ENCODE measurements at places on chromosomes 13 and 19. TPM values are rescaled to one million over a fixed set of nuclear protein-coding genes. Genes with fewer than 3 reads are reported as not detected.

The COL5A3 gene
- 80.9 TPM for total RNA-seq

DNA sequence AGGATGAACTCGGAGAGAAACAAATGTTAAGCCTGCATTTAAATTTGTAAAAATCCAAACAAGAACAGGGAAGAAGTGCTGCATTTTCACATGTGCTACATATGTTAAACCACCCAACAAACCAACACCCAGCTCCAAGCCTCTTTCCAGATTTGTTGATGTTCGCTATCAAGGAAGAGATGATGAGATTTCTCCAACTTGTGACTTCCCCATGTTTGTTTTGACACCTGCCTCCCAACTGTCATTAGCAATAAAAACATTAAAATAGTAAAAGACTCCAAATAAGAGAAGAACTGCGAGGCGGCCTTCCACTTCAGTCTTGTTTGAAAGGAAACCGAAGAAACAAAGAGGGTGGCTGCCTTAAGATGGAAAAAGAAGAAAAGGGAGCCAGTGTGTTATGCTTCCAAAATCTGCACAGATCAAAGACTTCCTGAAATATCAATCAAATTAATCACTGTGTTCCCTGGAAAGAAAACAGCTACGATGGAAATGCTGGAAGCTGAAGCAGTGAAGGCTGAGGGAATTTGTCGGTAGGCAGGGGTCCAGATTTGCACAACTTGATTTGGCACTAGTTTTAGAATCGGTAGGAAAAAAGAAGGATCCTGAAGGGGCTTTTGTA lies 14.0 kb upstream of the GGACT start:
- no peak for DNase-seq
- H3K27ac ChIP-seq, result no peak overlapping the region
- H3K36me3 ChIP-seq, result peaks cover 20% of the 10 kb centered on the region
- H3K27me3 ChIP-seq, result no peaks in the 10 kb centered on the region
- no peak overlapping the region for H3K4me3 ChIP-seq

The ZNF880 gene
- 4.6 TPM for total RNA-seq

DNA sequence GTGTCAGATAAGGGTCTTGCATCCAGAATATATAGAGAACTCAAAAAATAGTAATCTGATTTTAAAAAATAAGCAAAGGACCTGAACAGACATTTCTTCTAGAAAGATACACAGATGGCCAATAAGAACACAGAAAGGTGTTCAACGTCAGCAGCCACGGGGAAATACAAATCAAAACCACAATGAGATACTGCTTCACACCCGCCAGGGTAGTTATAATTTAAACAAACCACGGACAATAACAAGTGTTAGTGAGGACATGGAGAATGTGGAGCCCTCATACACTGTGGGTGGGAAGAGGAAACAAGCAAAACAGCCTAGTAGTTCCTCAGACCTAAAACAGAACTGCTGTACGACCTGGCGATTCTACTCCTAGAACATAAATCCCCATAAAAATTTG lies 26.7 kb upstream of the NAPA start:
- H3K4me1 ChIP-seq, result peaks cover 2% of the 10 kb centered on the region
- H3K36me3 ChIP-seq, result no peaks in the 10 kb centered on the region
- H3K4me3 ChIP-seq, result no peak overlapping the region
- H3K27ac ChIP-seq, result no peak overlapping the region
- peaks cover 12% of the 10 kb centered on the region for H3K27me3 ChIP-seq

- no peak overlapping the region for H3K27ac ChIP-seq
- H3K36me3 ChIP-seq, result no peaks in the 10 kb centered on the region
Observed at GRCh38 chr13:45681113-45681512, 21.0 kb upstream of the CBY2 start.

DNA sequence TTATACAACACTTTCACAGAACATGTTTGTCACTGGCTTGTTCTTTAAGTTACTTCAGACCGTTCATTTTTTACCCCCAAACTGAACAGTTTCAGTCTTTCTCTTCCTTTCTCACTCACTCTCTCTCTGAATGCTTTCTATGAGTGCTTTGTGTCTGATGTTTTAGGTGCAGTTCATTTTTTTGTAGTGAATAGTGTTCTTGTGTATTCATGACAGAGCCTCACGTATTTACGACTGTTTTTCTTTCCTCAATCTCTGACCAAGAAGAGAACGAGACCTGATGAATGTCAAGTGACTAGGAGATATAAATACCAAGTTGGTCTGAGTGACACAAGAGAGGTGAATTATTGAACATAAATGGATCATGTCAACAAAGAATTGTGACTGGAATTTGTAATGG lies 1525.0 kb upstream of the MIR17HG start:
- H3K27me3 ChIP-seq, result no peaks in the 10 kb centered on the region
- H3K36me3 ChIP-seq, result no peaks in the 10 kb centered on the region
- no peak overlapping the region for H3K4me3 ChIP-seq
- no peaks in the 10 kb centered on the region for H3K4me1 ChIP-seq

- H3K27me3 ChIP-seq, result peaks cover 12% of the 10 kb centered on the region
- no peak overlapping the region for H3K4me3 ChIP-seq
- peaks cover 17% of the 10 kb centered on the region for H3K4me1 ChIP-seq
Observed at GRCh38 chr13:44096901-44097300, 217.2 kb downstream of the LACC1 start.

The SHISA2 gene
- total RNA-seq, result 128 TPM

GRCh38 chr13:77430377-77430951 lies 103.6 kb upstream of the MYCBP2 start:
- H3K4me1 ChIP-seq, result no peaks in the 10 kb centered on the region
- DNase-seq, result no peak
- peaks cover 18% of the 10 kb centered on the region for H3K27me3 ChIP-seq
- no peak overlapping the region for H3K4me3 ChIP-seq
- no peaks in the 10 kb centered on the region for H3K36me3 ChIP-seq

DNA sequence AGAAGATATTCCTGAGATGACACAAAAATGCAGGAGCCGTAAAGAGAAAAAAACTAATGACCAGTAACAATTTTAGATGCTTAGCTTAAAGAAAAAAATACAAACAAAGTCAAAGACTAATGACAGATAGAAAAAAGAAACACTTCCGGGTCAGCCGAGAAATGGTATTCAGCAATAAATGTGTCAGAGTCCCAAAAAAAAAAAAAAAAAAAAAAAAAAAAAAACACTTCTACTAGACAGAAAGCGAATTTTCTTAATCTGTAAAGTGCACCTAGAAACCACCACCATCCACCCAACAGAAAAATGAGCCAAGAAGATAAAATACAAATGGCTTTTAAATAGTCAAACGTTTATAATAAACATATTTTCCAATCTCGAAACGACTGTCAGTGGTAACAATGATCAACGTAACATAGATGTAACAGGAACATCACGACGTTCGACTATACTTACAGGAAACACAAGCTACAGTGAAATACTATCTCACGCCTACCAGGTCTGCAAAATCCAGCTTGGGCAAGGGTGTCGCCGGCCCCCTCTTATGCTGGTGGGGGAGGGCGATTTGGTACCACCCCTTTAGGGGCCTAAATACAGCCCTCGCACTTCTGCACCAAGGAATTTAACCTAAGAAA lies 10.6 kb downstream of the ABHD17A start:
- peaks cover 22% of the 10 kb centered on the region for H3K4me1 ChIP-seq
- DNase-seq, result no peak
- H3K27me3 ChIP-seq, result no peaks in the 10 kb centered on the region
- H3K36me3 ChIP-seq, result no peaks in the 10 kb centered on the region
- peak overlapping the region; percentile 91 for H3K27ac ChIP-seq

The LGALS14 gene
- total RNA-seq, result not detected

The MBD3L2 gene
- not detected for total RNA-seq

- H3K4me1 ChIP-seq, result peaks cover 22% of the 10 kb centered on the region
- peaks cover 3% of the 10 kb centered on the region for H3K36me3 ChIP-seq
- no peak overlapping the region for H3K27ac ChIP-seq
- DNase-seq, result no peak
Observed at GRCh38 chr13:21546372-21546771, 57.6 kb downstream of the MICU2 start.

DNA sequence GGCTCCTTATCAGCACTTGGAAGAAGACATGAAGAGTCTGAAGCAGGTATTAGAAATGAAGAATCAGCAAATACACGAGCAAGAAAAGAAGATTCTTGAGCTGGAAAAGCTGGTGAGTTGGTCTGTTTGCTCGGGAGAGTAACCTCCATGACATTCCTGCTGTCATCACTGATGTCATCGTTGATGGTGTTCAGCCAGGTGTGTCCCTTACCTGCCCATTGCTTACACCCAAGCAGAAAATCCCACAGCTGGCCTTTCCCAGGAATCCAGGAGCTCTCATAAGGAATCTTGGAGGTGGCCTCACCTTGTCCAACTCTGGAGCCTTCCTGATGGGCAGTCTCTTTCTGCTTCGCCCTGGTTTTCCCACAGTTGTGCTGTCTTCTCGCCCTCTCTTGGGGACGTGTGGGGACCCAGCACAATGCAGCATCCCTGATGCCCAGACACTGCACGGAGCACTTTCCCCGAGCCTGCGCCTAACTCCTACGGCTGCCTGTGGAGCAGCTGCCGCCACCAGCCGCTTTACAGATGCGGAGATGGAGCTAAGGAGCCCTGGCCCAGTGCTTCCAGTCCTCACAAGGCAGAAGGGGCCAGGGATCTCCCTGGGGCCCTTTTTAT lies 97.0 kb downstream of the SLC7A1 start:
- peaks cover 2% of the 10 kb centered on the region for H3K27me3 ChIP-seq
- DNase-seq, result no peak
- H3K4me1 ChIP-seq, result peaks cover 31% of the 10 kb centered on the region
- no peaks in the 10 kb centered on the region for H3K36me3 ChIP-seq
- H3K27ac ChIP-seq, result no peak overlapping the region

The RUVBL2 gene
- total RNA-seq, result 61.2 TPM

The PROZ gene
- not detected for total RNA-seq

The ZNF610 gene
- 3.8 TPM for total RNA-seq

The LYPD3 gene
- 0.27 TPM for total RNA-seq

DNA sequence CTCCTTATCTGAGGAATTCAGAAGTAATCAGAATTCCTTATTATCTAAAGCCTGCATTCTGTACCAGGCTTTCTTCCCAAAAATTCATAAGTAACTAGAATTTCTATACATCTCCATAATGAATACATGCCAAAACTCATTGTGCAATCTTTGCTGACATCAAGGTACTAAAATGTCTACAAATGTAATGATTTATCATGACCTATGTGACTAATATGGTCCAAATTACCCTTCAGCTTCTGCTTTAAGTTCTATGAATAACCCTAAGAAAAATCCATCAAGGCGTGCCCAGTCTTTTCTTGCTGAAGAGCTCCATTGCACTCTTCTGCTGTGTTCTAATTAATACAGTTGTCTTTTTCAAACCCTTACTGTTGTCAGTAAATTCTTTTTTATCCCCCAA lies 58.5 kb upstream of the SLITRK1 start:
- peaks cover 11% of the 10 kb centered on the region for H3K4me1 ChIP-seq
- no peak overlapping the region for H3K4me3 ChIP-seq
- H3K27ac ChIP-seq, result no peak overlapping the region
- H3K27me3 ChIP-seq, result no peaks in the 10 kb centered on the region
- no peaks in the 10 kb centered on the region for H3K36me3 ChIP-seq
- DNase-seq, result no peak
